GM23248 (cell line): ENCODE measurements at places on chromosomes 6 and 20.

- DNase-seq = no peak
Measured at GRCh38 chr6:159108426-159108985, 60.7 kb upstream of the FNDC1 start.

GRCh38 chr6:43907789-43908472 is 137.9 kb downstream of the VEGFA start:
- no peak for DNase-seq

DNA sequence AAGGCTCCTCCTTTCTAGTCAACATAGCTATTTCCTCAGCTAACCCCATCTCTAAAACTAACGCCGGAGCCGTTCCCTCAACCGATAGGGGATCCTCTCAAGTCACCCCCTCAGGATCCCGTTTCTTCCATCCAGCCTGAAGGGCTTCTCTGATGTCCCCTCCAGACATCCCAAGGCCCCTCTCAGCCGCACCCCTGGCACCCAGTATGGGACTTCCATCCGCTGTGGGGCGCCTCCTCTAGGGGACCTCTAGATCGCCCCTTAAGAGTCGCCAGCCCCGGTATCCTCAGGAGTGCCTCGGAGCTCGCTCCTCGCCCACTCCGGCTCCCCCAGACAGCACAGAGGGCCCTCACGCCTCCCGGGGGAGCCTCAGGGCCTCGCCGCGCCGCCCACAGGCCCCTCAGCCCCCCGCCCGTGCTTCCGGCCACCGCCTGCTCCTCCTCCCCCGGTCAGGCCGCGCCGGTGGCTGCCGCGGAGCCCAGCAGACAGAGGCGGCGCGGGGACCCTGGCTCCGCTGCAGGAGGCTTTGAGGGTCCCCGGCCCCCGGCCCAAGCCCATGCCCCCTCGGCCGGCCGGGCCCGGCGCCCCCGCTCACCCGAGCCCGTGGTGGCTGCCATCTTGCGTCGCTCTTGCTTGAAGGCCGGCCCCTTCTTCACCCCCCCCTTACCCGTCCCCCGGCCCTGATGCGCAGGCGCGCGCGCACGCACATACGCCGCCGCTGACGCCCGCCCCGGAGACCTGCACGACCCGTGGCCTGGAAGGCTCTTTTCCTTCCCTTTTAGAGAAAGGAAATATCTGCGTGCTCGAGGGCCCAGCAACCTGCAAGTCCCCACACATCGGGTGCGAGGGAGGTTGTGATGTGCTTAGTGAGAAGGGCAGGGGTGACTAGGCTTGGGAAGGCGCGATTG is at the start of gene UBE2V1:
TSS of gene UBE2V1 (minus strand) at position 639 of the 908 bp plus-strand sequence. CDS start at position 617, 22 bp downstream.
- peak; percentile 95 for DNase-seq

DNA sequence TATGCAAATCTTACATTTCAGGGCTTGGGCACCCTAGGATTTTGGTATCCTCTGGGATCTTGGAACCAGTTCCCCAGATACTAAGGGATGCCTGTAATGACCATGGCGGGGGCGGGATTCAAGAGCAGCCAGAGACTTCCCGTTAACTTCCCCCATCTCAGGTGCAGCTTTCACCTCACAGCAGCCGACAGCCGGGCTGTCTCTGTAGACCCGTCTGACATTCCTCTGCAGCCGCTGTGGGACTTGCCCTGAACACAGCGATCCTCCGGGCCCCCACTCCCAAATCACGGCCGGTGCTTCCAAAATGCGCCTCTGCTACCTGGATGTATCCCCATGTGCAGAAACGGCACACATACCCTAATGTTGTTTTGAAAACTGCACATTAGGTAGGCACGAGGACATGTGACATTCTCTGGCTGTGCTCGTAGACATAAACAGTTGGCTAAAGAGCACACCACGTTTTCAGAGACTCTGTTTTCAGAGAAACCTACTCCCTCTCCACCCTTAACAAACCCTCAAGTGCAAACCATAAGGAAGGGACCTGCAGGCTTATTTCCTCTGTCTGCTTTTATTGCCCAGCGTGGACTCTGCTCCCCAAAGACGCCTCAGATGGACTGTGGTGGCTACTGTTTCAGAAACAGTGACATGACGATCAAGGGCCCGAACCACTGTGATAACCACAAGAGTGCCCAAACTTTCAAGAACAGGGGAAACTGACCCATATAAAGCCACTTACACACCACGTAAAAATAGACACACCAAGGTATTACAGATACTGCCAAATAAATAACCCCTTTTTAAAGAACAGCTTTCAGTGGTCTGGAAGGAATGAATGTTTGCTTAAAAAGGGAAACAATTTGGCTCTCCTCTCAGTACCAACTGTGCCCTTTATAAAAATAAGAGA is 72.9 kb upstream of the FOXC1 start:
- DNase-seq = no peak

DNA sequence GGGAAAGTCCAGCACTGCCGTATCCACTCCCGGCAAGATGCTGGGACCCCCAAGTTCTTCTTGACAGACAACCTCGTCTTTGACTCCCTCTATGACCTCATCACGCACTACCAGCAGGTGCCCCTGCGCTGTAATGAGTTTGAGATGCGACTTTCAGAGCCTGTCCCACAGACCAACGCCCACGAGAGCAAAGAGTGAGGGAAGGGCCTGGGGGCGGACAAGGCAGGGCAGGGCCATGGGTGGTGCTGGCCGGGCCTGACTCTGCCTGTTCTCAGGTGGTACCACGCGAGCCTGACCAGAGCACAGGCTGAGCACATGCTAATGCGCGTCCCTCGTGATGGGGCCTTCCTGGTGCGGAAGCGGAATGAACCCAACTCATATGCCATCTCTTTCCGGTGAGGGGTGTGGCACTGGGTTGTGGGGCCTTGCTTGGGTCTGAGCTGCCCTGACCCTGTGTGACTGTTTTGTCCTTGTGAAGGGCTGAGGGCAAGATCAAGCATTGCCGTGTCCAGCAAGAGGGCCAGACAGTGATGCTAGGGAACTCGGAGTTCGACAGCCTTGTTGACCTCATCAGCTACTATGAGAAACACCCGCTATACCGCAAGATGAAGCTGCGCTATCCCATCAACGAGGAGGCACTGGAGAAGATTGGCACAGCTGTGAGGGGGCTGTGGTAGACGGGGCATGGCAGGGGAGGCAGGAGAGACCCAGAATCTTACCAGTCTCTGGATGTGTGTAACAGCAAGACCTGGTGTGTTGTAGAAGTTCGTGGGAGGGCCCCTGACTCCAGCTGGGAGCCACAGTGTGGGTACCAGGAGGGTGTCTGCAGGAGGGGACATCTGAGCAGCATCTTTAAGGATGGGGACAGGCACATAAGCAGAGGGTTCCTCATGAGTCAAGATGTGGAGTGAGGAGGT is 29.1 kb downstream of the PLCG1 start:
- no peak for DNase-seq

DNA sequence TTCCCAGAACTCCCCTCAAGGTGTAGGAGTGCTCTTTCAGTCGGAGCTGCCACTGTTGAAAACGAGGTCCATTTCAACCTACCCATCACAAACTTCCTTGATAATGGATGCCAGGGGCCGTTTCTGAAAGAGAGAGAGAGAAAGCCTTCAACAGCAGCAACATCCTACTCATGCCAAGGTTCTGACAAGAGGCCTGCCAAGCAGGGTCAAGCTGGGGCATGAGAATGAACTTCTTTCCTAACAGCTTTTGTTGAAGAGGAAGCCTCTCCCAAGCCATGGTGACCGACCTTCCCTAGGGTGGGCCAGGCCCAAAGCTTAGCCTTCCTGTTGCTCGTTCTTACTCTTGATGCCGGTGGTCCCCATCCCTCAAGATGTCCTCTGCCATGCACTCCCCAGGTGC is 12.4 kb downstream of the ELMO2 start:
- no peak for DNase-seq

GRCh38 chr6:131740161-131740560 is 29.3 kb upstream of the CTAGE9 start:
- peak; percentile 84 for DNase-seq

- DNase-seq = no peak
Measured at GRCh38 chr6:31579546-31580437, 2.4 kb downstream of the LTB start.
